ENCODE measurements at places on chromosomes 7 and 10.
A peak's percentile ranks its signal among the peaks of the same experiment; 100 is the strongest.

DNA sequence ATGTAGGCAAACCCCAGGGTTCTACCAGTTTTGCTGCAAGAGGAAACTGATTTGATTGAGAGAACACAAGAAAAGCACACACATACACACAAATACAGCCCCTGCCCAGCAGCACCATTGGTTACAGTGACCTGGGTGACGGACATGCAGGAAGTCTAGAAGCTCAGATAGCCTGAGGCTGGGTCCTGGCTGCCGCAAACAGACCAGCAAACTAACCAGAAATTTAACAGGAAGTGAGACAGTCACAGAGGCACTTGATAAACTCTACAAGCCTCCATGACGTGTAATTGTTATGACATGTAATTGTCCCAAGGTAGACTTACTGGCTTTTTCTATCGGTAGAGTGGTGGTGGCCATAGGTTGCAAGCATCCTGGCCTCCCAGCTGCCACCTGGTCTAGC is 58.9 kb downstream of the PRKAR2B start:
- no peak for DNase-seq

DNA sequence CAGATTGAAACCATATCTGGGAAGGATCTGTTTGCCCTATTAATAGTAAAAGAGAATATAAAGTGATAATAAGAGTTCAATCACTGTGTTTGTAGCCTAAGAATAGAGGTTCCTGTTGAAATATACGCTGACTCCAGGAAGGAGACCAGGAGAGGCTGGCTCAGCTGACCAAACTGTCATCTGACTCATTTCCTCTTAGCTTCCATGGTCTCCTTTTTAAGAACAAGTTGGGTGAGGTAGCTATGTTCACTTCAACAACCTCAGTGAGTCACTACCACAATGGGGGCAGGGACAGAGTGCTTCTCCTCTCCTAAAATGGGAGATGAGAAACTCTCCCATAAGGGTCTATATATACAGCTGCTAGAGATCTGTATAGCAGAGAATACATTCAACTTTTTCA is 543.3 kb downstream of the CALN1 start:
- DNase-seq, result no peak

- DNase-seq, result peak; percentile 20
Observed at GRCh38 chr7:154409703-154410311, 357.6 kb downstream of the DPP6 start.

- no peak for DNase-seq
Observed at GRCh38 chr10:84196941-84197340, 2.6 kb downstream of the CDHR1 start.

DNA sequence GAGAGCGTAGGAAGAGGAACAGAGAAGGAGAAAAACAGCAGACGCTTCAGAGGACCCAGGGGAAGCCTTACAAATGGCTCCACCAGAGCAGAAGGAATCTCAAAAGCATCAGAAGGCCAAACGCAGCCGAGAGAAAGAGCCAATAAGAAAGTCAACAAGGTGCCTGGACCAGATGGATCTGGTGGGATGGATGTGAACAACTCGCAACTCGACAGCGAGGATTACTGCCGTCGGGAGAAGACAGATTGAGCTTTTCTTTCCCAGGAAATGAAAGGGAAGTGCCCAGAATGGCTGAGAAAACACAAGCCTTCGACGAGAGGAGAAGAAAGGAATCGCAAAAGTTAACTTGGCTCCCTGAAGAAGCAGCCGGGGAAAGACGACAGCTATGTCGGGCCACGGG is 132.8 kb upstream of the MGMT start:
- DNase-seq, result no peak

DNA sequence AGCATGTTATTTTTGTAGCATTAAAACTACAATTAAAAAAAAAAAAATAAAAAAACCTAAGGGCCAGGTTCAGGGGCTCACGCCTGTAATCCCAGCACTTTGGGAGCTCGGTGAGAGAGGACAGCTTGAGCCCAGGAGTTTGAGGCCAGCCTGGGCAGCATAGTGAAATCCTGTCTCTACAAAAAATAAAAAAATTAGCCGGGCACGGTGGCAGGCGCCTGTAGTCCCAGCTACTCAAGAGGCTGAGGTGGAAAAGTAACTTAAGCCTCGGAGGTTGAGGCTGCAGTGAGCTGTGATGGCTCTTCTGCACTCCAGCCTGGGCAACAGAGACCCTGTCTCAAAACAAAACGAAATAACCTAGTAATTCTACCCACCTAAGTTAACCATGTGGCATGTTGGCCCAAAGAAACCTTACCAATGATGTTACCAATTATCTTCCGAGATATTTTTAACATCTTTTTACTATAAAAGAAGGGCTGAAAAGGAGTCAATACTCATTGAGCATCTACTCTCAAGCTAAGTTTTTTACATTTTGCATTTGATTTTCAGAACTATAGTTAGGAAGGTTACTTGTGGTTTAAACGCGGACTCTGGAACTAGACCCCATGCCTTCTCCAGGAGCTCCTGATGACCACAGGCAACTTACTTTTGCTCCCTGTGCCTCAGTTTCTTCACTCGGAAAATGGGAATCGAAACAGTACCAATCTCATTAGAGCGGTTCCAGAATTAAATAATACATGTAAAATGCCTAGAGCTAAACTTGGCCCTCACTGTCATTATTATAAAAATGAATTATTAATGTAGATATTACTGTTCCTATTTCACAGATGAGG is 1.4 kb downstream of the ITGB1 start:
- no peak for DNase-seq

DNA sequence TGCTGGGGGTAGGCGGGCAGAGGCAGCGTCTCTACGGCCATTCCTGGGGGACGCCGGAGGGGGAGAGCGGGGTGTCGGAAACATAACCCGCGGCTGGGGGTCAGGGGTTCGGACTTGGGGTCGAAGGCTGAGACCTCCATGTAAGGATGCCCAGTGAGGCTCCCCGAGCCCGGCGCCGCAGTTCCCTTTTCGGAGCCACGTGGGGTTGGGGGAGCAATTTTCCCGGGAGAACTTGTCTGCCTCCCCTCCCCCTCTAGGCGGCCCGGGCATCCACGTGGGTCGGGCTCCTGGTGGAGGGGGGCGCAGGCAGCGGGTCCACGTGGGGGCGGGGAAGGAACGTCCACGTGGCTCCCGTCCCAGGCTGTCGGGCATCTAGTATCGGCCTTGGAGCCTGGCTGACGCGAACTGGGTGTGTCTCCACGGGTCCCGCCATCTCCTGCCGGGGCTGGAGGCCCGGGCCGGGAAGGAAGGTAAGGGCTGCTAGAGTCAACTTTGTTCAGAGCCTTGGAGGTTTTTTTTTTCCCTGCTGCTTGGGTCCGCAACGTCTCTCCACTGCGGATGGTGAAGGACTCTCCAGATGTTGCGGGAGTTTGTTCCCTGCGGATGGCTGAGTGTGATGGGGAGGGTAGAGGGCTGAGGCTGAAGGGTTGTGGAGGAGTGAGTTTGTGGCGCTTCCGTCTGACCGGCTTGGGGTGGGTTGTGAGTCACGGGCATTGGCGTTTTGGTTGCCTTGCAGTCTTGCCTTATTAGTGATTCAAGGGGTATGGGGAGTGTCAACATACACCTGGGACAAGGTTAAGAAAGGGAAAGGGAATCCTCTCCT is 744 bp downstream of the PPRC1 start:
- peak; percentile 42 for DNase-seq

- no peak for DNase-seq
Observed at GRCh38 chr7:106486331-106486730, 174.6 kb downstream of the CCDC71L start.

- no peak for DNase-seq
Observed at GRCh38 chr7:39622609-39623008, 763 bp upstream of the RALA start.

DNA sequence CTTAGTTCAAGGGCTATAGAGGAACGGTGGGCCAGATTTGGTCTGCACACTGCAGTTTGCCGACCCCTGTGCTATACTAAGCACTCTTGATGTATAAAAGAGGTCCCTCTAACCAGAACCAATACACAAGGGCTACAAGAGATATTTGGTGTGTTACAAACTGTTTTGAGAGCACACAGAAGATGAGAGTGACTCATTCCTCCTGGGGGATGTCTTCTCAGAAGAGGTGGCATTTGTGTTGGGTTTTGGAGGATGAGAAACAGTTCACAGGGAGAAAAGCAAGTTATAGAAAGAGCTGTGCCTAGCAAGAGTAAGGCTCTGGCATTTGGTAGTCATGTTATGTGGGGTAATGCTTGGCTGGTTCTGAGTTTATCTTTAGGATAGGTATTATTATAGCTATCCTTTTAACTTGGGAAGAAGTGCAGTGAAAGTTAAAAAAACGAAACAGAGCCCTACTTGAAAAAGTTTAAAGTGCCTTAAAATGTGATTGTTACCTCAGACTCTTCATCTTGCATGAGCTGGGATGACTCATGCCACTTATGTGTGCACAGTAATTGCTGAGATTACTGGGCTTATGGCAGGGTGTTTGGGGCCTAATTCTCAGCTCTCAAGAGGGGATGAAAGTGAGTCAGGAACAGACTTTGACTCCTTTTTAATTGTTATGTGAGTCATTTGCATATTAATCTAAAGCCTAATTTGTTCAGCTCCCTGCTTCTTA is 160.4 kb downstream of the KIF20B start:
- no peak for DNase-seq

DNA sequence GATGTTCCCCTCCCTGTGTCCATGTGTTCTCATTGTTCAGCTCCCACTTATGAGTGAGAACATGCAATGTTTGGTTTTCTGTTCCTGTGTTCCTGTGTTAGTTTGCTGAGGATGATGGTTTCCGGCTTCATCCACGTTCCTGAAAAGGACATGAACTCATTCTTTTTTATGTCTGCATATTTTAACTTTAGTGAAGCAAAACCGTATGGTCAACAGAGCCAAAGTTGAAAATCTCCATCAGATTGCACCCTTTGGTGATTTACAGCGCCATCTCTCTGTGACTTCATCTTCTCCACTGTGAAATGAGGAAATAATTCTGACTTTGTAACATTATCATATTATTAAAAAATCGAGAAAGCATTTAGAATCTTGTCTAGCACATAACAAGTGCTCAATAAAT is 132.3 kb upstream of the PLXDC2 start:
- no peak for DNase-seq

DNA sequence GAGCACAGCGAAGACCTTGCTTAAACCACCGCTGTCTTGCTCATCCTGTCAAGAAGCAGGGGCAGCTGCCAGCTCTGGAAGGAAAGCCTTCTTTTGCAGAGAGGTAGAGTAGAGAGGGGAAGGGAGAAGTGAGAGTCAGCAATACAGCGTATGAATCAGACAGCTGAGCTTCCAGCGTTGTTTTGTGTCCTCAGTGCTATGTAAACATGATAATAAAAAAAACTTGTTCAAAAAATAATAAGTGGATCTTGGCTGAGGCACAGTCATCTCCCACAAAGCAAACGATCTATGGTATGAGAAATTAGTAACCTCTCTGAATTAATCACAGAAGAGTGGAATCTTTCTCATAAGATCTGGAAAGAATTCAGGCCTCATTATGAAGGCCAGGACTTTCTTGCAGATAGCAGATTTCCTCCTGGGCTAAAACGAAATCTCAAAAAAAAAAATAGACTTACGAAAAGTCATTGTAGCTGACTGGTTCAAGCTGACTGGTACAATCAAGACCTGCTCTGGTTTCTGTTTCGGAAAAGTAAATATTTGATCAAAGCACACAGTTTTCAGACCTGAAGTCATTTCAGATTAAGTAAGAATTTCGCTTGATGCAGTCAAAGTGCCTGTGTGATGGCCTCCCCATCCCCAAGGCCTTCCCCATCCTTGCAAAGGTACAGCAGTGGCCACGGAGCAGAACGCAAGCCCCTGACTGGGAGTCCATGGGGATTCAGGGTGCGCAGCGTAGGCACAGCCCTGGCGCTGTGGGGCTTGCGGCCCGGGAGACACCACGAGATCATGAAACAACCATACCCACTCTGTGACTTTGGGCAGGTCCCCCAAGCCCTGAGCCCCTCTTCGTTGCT is 29.4 kb downstream of the CHST15 start:
- DNase-seq, result no peak

DNA sequence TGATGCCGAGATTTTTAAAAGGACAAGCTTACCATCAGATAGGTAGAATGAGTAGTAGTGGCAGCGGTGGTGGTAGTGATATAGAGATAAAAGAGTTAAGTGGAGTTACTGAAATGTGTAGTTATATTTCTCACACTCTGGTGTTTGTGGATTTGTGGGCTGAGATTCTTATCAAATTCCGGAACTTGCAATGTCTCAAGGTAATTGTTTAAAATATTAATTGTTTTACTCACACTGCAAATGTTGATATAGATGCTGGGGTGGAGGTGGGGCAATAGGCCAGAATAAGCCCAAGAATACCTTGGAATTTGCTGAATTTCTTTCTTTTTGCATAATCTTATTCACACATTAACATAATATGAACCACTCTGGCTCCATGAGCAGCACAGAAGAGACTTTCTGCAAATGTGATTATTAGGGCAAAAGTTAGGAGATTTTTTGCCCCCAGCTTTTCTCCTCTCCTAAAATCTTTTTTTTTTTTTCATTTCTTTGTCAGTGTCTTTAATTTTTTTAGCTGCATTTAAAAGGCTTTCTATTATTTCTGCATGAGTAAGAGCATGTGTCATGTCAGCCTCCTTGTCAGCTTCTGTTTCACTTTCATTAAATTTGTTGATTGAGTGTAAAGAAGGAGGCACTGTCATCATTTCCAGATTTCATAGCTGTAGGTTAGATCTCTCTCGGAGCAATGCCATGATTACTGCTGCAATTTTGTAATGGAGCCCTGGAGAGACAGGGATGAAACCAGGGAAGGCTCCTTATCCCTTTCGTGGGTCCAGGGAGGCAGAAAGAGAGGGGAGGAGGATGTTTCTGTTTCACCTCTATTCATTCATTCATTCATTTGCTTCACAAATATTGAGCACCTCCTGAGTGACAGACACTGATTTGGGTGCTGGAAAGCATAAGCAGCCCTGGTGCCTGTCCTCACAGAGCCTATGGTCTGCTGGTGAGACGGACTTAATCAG is 13.1 kb upstream of the SGMS1 start:
- DNase-seq, result no peak
